Pericardium fibroblast (primary cell): ENCODE measurements at places on chromosomes 6 and 20. TPM values are rescaled to one million over a fixed set of nuclear protein-coding genes. Genes with fewer than 3 reads are reported as not detected.

DNAAF9 gene
- total RNA-seq = 10.0 and 11.4 TPM in 2 replicates

TSBP1 gene
- not detected in 2 replicates for total RNA-seq

PPP1R3G gene
- total RNA-seq = 4.0 TPM in 2 replicates

CST4 gene
- not detected in 2 replicates for total RNA-seq

MYLK4 gene
- total RNA-seq = 0.47 and 3.2 TPM in 2 replicates

SMLR1 gene
- total RNA-seq = not detected in 2 replicates

OXT gene
- not detected in 2 replicates for total RNA-seq

PAX1 gene
- total RNA-seq = not detected in 2 replicates

BPIFB1 gene
- not detected in 2 replicates for total RNA-seq
